Suppressor macrophage treated with lipopolysaccharide for 1 hour (primary cell): ENCODE measurements at places on chromosomes 12 and 14.

GRCh38 chr12:11780521-11781101 lies 131.1 kb downstream of the ETV6 start:
- DNase-seq: no peak

DNA sequence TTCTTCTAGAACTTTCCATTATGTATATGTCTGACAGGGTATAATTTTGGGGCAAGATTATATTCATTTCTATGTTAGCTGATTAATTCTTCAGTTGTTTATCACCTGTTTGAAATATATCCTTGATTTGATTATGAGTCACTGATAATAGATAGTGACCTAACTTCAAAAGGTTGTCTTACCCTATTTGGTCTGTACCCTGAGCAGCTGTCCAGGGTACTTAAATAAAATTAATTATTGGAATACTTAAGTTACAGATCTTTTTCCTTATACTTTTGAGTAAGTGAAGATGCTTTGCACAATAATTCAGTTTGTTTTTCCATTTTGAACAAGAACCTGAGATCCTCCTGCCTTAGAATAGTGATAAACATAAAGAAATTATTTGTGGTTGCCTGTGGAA lies 13.2 kb upstream of the NPAS3 start:
- no peak for DNase-seq

- no peak for DNase-seq
Observed at GRCh38 chr12:10456856-10457255, 3.7 kb upstream of the KLRC1 start.

- no peak for DNase-seq
Observed at GRCh38 chr12:51428256-51428655, 3.6 kb downstream of the SLC4A8 start.

- no peak for DNase-seq
Observed at GRCh38 chr12:109762071-109762672, 48.5 kb downstream of the FAM222A start.

- no peak for DNase-seq
Observed at GRCh38 chr14:59187118-59187517, 1.3 kb upstream of the DAAM1 start.

DNA sequence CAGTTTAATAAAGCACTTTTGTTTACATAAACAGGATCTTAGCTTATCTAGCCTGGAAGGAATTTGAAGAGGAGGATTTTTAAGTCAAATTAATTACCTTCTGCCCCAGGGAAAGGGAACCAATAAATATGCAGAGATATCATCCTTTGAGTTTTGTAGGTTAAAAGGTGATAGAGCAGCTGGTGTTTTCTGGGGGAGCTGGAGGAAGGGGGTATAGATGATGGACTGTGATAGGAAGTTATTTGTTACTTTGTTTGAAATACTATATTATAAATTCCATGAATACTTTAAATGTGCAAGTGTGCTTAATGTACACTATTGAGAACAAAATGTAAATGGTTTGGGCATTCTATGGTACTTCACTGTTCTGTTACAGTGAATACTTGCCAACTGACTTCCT lies 55.2 kb downstream of the NPAS3 start:
- no peak for DNase-seq

GRCh38 chr12:6603095-6603567 lies 4.0 kb downstream of the CHD4 start:
- no peak for DNase-seq

GRCh38 chr12:48021485-48022179 lies 17.4 kb upstream of the COL2A1 start:
- DNase-seq: no peak

GRCh38 chr14:52325126-52325525 lies 11.0 kb downstream of the PTGER2 start:
- DNase-seq: peak; percentile 98

DNA sequence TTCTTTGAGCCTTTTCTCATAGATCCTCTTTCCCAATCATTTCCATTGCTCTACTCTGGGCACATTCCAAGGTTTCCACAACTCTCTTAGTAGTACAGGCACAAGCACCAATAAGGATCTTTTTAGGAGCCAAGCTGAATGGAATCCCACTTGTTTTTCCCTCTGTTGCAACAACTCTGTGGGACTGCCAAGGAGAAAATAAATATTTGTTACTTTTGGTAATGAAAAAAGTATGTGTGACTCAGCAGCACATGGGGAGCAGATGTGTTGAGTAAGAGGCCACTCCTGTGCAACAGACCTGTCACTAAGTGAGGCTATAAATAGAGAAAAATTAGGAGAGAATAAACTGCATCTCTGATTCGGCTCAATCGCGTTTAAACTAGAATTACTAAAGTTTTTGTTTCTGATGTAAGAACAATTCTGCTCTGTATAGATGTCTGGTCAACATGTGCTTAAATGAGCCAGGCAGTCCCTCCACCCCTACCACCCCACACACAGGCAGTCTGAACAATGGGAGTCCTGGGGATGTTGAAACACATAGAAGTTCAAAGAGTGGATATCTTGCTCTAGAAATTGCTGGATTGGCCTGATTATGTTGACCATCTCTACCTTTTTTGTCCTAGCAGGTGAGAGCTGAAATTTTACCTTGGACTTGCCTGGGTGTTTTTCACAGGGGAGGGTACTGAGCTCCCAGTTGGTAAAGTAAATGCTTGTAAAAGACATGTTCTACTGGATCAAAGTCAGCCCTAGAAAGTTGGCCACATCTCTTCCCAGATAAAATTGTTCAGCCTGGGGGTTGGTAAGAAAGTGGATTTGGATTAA lies 244.3 kb upstream of the NOVA1 start:
- DNase-seq: no peak

GRCh38 chr12:87848248-87848868 lies 180.8 kb downstream of the C12orf50 start:
- peak; percentile 61 for DNase-seq
